ENCODE measurements at places on chromosomes 7 and 10. TPM values are rescaled to one million over a fixed set of nuclear protein-coding genes. Genes with fewer than 3 reads are reported as not detected.

- H3K36me3 ChIP-seq: no peaks in the 10 kb centered on the region
- H3K27me3 ChIP-seq: no peaks in the 10 kb centered on the region
- no peak for DNase-seq
- H3K4me1 ChIP-seq: peaks cover 5% of the 10 kb centered on the region
Observed at GRCh38 chr7:99098824-99099498, 44.9 kb downstream of the SMURF1 start.

DNA sequence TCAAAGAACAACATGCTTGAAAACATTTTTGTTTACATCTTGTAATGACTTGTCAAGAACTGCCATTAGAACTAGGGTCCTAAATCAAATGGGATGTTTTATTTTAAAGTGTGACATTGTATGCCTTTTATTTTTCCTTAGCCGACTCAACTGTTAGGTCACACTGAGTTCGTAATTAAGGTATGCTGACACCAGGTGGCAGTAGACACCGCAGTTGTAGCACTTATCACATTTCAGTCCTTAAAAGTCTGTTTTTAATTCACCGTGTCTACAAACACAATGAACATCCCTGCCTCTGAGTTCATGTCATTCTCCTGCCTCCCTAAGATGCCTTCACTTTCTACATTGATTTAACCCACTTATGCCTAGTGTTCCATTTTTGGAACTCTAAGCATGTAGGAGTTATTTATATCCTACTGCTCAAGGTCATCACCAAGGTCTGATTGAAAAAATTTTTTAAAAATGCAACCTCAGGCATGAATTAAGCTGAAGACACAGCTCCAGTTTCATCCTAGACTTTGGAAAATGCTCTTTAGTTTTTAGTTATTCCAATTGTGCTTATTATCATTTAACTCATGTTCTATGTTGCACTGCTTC, 186.1 kb downstream of the BMPER start:
- no peak overlapping the region for H3K4me3 ChIP-seq
- peak; percentile 31 for DNase-seq
- H3K27ac ChIP-seq: no peak overlapping the region
- no peaks in the 10 kb centered on the region for H3K27me3 ChIP-seq
- no peaks in the 10 kb centered on the region for H3K4me1 ChIP-seq

DNA sequence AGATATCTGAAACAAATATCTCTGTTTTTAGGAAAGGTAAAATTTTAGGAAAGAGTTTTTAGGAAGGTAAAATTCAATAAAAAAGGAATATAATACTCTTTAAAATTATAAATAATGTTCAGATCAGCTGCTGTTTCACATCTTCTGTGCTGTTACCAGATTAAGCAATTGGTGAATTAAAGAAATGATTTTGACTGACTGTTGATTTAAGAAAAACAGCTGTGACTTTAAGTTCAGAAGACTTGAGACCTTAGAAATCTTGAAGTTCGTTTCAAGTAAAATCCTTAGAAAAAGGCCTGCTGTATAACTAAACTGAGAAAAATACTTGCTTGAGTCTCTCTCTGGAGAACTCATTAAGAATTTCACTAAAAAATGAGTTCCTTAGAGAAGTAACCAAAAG, 250.6 kb downstream of the DOCK4 start:
- no peaks in the 10 kb centered on the region for H3K27me3 ChIP-seq
- no peaks in the 10 kb centered on the region for H3K36me3 ChIP-seq
- H3K4me3 ChIP-seq: no peak overlapping the region
- no peaks in the 10 kb centered on the region for H3K4me1 ChIP-seq
- no peak for DNase-seq
- no peak overlapping the region for H3K27ac ChIP-seq

- H3K4me3 ChIP-seq: no peak overlapping the region
- H3K4me1 ChIP-seq: no peaks in the 10 kb centered on the region
- no peak overlapping the region for H3K27ac ChIP-seq
- H3K27me3 ChIP-seq: no peaks in the 10 kb centered on the region
- DNase-seq: no peak
Observed at GRCh38 chr10:117677239-117677638, 134.7 kb downstream of the EMX2 start.

- DNase-seq: peak; percentile 48
- H3K4me1 ChIP-seq: no peaks in the 10 kb centered on the region
- no peaks in the 10 kb centered on the region for H3K36me3 ChIP-seq
- H3K27ac ChIP-seq: peak overlapping the region; percentile 94
- peak overlapping the region; percentile 81 for H3K4me3 ChIP-seq
Observed at GRCh38 chr7:5780801-5781496, 514 bp downstream of the RNF216 start.

GRCh38 chr7:112887337-112887736, 97.1 kb upstream of the TMEM168 start:
- H3K4me3 ChIP-seq: no peak overlapping the region
- H3K36me3 ChIP-seq: no peaks in the 10 kb centered on the region
- DNase-seq: no peak
- no peaks in the 10 kb centered on the region for H3K27me3 ChIP-seq
- H3K4me1 ChIP-seq: no peaks in the 10 kb centered on the region

Gene FAM237B
- not detected for total RNA-seq
